ENCODE measurements at places on chromosomes 4 and X.
A peak's percentile ranks its signal among the peaks of the same experiment; 100 is the strongest.

DNA sequence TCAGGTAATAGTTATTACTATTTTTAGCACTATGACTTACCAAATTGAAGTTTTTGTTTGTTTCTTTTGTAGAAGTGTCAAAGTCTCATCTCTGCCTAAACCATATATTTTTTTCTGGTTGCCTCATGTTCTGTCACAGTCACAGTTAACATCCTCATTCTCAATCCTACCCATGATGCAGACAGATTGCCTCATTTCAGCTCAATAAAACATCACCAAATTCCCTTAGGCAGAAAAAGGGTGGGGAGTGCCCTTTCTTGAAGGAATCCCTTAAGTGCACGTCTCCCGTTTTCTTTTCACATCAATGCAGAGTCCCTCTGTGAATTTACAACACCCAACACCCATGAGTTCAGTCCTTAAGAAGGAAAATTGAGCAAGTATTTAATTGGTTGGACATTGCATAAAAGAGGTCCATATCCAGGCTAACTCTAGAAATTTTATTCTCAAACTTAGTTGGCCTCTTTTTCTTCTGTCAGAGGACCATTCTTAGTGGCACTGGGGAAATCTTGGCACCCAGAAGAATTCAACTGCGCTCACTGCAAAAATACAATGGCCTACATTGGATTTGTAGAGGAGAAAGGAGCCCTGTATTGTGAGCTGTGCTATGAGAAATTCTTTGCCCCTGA is 103.7 kb upstream of the BMPR1B start:
- no peak for DNase-seq

DNA sequence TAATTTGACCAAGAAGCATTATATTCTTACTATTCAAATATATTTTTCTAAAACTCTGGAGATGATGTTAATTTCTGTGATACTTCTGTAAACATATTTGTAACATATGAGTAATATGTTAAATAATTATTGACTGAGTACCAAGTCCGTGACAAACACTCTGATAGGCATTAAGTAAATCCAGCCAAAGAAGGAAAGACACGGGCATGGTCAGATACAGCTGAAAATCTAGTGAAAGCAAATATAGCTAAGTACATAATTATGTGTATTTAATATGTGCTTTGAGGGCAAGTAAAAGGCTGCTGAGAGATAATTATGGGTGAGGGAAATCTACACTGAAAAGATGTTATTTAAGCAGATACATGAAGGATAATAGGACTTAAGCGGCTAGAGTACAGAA is 1263.6 kb upstream of the ADGRL3 start:
- no peak for DNase-seq

- DNase-seq = peak; percentile 24
Measured at GRCh38 chr4:100421361-100421978, 96.4 kb downstream of the EMCN start.

GRCh38 chr4:8840006-8840793 is 31.4 kb downstream of the HMX1 start:
- no peak for DNase-seq
